ENCODE measurements at places on chromosomes 4 and X. TPM values are rescaled to one million over a fixed set of nuclear protein-coding genes. Genes with fewer than 3 reads are reported as not detected.

DNA sequence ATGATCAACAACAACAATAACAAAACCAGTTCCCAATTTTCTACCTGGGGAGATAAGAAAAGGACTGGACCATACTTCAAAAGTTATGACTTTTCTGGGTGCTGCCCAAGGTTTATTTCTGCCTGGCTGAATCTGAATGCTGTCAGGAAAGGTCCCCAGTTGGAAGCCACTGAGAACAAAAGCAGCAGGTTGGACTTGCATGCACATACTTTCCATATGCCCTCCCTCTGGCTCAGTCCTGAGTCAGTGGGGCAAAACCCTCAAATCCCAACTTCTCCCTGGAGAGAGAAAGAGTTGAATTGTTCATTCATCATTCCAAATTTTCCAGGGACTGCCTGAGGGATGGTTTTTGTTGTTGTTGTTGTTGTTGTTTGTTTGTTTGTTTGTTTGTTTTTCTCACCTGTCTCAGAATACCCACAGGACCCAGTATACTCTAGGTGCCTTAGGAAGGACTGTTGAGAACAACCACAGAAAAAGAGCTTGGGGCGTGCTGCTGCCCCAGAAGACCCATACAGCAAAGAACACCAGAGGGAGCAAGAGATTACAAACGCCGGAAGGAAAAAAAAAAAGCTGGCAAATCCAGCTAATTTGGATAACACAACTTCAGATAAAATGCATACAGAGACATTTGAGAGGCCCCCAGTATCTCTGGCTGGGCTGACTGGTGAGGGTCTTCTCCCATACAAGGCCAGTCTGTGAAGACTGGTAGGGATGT lies 138.9 kb upstream of the INPP4B start:
- no peaks in the 10 kb centered on the region for H3K27me3 ChIP-seq
- no peak for DNase-seq
- no peak overlapping the region for H3K4me3 ChIP-seq
- H3K27ac ChIP-seq, result no peak overlapping the region
- no peaks in the 10 kb centered on the region for H3K4me1 ChIP-seq

GRCh38 chr4:189504220-189504619 lies 436.5 kb upstream of the FRG1 start:
- no peaks in the 10 kb centered on the region for H3K4me1 ChIP-seq
- no peak overlapping the region for H3K27ac ChIP-seq
- H3K27me3 ChIP-seq, result no peaks in the 10 kb centered on the region
- DNase-seq, result no peak
- H3K36me3 ChIP-seq, result no peaks in the 10 kb centered on the region

DNA sequence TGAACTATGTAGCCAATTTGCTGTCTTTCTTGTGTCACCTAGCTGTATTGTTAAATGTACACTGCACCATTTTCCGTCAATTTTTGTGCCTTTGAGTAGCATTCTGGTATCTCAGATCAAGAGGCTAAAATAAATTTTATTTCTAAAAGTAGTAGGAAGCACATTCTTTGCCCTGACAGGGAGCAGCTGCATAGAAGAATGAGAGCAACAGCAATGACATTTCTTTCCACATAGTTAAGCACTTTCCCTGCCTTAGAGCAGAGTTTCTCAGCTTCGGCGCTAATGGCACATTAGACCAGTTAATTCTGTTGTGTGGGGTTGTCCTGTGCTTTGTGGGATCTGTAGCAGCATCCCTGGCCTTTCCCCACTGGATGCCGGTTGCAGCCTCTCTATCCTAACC lies 173.9 kb downstream of the CHIC2 start:
- H3K27ac ChIP-seq, result no peak overlapping the region
- H3K4me3 ChIP-seq, result no peak overlapping the region
- no peaks in the 10 kb centered on the region for H3K27me3 ChIP-seq
- DNase-seq, result no peak

GRCh38 chr4:55125087-55125721 lies at the start of gene KDR:
KDR (minus strand) TSS chr4:55125595; CDS start chr4:55125293, 302 bp downstream.
- H3K4me1 ChIP-seq, result peaks cover 3% of the 10 kb centered on the region
- no peaks in the 10 kb centered on the region for H3K36me3 ChIP-seq
- DNase-seq, result peak; percentile 80
- no peaks in the 10 kb centered on the region for H3K27me3 ChIP-seq
- peak within 1 kb of the TSS; percentile 35 for H3K4me3 ChIP-seq
- H3K27ac ChIP-seq, result no peak within 1 kb of the TSS

- no peak for DNase-seq
- no peaks in the 10 kb centered on the region for H3K36me3 ChIP-seq
- no peaks in the 10 kb centered on the region for H3K27me3 ChIP-seq
Observed at GRCh38 chr4:7516096-7516772, 81.5 kb upstream of the PSAPL1 start.

DNA sequence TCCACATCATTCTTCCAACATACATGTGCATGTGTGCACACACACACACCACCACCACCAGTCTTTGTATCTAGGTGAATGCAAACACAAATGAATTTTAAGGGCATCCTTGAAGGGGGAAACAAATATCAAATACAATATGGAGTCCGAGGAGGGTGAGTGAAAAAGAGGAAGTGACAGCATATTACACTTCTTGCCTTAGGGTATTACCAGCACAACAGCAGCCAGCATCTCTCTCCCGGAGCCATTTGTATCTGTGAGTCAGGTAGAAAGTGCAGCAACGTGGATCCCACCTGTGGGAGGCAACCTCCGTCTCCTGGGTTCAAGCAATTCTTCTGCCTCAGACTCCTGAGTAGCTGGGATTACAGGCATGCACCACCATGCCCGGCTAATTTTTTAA lies 483.2 kb downstream of the SMARCA1 start:
- no peaks in the 10 kb centered on the region for H3K27me3 ChIP-seq
- H3K4me3 ChIP-seq, result no peak overlapping the region
- H3K27ac ChIP-seq, result no peak overlapping the region
- no peaks in the 10 kb centered on the region for H3K36me3 ChIP-seq
- H3K4me1 ChIP-seq, result no peaks in the 10 kb centered on the region

The BRS3 gene
- not detected for total RNA-seq

The MBTPS2 gene
- 13.5 TPM for total RNA-seq

Data from aorta (tissue), 5 donors.